ENCODE measurements at places on chromosomes 3 and 15. TPM values are rescaled to one million over a fixed set of nuclear protein-coding genes. Genes with fewer than 3 reads are reported as not detected.

The GPR171 gene
- 8.8 TPM for total RNA-seq

DNA sequence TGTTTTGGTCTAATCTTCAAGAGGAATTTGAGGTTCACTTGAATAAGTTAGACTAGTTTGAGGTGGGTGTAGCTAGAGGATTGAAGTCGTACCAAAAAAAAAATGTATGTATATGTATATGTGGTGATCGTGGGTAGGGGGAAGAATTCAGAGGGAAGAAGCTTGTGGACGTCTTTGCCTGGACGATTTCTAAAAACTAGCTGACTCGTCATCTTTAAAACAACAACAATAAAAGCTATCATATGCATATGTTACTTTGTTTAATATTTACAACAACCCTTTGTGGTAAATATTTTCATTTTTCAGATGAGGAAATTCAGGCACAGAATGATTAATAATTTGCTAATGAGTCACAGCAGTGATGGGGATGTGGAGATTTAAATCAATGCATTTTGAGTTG, 18.1 kb downstream of the RNF111 start:
- H3K4me3 ChIP-seq: no peak overlapping the region
- no peaks in the 10 kb centered on the region for H3K27me3 ChIP-seq
- DNase-seq: no peak
- H3K4me1 ChIP-seq: peaks cover 13% of the 10 kb centered on the region

The C3orf49 gene
- total RNA-seq: not detected

GRCh38 chr3:79172241-79172640, 595.6 kb downstream of the ROBO1 start:
- no peaks in the 10 kb centered on the region for H3K36me3 ChIP-seq
- H3K27ac ChIP-seq: no peak overlapping the region
- H3K4me1 ChIP-seq: no peaks in the 10 kb centered on the region
- no peaks in the 10 kb centered on the region for H3K27me3 ChIP-seq
- no peak overlapping the region for H3K4me3 ChIP-seq
- DNase-seq: no peak

The TMEM212 gene
- total RNA-seq: not detected

DNA sequence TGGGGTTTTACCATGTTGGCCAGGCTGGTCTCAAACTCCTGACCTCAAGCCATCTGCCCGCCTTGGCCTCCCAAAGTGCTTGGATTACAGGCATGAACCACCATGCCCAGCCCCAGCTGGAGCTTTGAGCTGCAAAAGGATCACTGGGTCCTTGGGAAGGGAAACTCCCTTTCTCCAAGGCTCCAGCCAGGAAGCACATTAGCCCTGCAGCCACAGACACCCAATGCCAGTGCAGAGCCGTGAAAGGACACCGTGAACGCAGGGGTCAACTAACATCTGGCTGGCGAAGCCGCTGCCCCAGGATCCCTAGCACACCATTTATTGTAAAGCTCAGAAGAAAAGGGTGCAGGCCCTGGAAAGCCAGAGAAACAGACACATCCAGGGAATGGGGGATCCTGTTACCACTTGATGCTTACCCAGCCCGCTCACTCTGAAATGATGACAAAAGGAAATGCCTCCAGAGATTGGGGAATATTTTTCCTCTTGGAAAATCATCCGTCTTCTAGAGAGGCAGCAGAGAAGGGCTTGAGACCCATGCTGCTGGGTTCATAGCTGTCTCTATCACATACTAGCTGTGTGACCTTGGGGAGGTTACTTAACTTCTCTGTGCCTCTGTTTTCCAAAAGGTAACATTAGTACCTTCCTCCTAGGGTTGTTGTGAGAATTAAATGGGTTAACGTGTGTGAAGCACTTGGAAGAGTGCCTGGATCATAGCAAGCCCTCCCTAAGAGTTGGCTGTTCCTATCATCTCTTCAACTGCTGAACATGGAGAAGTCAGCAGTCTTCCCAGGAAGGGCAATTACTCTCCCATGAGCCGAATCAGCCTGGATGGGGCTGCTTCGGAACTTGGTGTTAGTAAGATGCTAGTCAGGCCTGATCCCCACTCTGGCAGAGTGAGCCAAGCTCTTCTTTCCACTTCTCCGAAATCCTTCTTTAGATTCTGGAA, 40.8 kb downstream of the LMCD1 start:
- peak overlapping the region; percentile 27 for H3K27ac ChIP-seq
- no peaks in the 10 kb centered on the region for H3K36me3 ChIP-seq
- peaks cover 22% of the 10 kb centered on the region for H3K4me1 ChIP-seq
- DNase-seq: no peak

DNA sequence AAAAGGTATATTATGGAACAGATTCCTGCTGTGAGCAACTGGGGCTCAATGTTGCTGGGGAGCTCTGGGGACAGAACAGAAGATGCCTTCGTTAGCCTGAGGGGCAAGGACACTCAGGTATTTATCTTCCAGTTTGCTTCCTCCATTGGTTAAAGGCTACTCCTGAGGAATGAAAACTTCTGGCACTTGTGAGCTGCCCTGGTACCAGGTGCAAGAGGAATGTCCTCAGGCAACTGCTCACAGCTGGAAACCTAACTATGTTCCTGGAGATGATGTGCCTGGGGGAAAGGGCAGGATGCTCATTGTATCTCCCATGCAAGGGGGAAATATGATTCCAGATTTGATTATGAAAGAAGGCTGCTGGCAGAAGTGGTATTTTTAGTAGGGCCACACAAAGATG, 54.0 kb upstream of the BBX start:
- DNase-seq: no peak
- no peak overlapping the region for H3K4me3 ChIP-seq
- H3K36me3 ChIP-seq: no peaks in the 10 kb centered on the region
- H3K27me3 ChIP-seq: no peaks in the 10 kb centered on the region

DNA sequence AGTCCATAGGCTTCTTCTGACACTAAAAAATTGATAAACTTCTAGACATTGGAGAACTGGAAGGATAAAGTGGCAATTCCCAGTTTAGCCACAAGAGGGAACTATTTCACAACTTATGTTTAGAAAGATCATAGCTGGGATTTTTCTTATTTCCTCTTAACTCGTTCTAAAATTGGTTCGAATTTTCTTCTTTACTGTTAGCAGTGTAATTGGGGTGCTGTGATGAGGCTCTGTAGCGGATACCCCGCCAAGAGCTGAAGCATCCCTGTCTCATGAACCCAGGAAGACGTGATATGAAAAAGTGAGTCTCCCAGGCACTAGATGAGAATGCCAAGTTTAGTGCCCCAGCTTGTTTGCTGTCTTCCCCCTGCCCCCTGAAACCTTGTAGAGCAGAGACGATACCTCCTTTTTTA, 85.1 kb downstream of the PDCD6IP start:
- H3K27ac ChIP-seq: no peak overlapping the region
- H3K4me3 ChIP-seq: no peak overlapping the region
- H3K27me3 ChIP-seq: no peaks in the 10 kb centered on the region
- no peak for DNase-seq
- no peaks in the 10 kb centered on the region for H3K36me3 ChIP-seq

- peak overlapping the region; percentile 90 for H3K27ac ChIP-seq
- DNase-seq: peak; percentile 84
- no peaks in the 10 kb centered on the region for H3K27me3 ChIP-seq
- H3K4me1 ChIP-seq: peaks cover 42% of the 10 kb centered on the region
- no peaks in the 10 kb centered on the region for H3K36me3 ChIP-seq
These were observed 112.1 kb upstream of the ICE2 start for GRCh38 chr15:60590935-60591495.

DNA sequence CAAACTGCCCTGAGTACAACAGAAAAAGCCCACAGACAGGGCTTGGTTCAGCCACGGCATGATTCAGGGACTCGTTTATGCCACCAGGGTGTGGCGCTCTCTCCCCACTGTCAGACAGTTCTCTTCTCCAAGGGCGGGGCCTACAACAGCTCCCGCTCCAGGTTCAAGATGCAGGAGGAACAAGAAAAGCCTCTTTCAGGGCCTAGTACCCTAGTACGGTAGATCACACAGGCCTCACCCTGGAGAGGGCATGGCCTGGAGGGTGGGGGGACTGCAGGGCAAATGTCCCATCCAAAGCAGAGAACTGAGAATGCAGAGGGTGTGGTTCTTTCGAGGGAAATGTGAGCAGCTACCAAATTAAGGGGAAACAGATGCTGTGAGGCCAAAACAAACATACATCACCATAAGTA, 12.0 kb downstream of the MESD start:
- no peaks in the 10 kb centered on the region for H3K27me3 ChIP-seq
- no peak overlapping the region for H3K27ac ChIP-seq
- peaks cover 84% of the 10 kb centered on the region for H3K36me3 ChIP-seq
- peaks cover 4% of the 10 kb centered on the region for H3K4me1 ChIP-seq

GRCh38 chr15:69559440-69560190, 107.0 kb downstream of the RPLP1 start:
- no peak overlapping the region for H3K27ac ChIP-seq
- no peak for DNase-seq
- H3K4me3 ChIP-seq: no peak overlapping the region

The SEMA7A gene
- 132 TPM for total RNA-seq

GRCh38 chr3:26350853-26351252, 271.7 kb upstream of the LRRC3B start:
- no peak overlapping the region for H3K4me3 ChIP-seq
- no peaks in the 10 kb centered on the region for H3K27me3 ChIP-seq
- H3K27ac ChIP-seq: no peak overlapping the region

DNA sequence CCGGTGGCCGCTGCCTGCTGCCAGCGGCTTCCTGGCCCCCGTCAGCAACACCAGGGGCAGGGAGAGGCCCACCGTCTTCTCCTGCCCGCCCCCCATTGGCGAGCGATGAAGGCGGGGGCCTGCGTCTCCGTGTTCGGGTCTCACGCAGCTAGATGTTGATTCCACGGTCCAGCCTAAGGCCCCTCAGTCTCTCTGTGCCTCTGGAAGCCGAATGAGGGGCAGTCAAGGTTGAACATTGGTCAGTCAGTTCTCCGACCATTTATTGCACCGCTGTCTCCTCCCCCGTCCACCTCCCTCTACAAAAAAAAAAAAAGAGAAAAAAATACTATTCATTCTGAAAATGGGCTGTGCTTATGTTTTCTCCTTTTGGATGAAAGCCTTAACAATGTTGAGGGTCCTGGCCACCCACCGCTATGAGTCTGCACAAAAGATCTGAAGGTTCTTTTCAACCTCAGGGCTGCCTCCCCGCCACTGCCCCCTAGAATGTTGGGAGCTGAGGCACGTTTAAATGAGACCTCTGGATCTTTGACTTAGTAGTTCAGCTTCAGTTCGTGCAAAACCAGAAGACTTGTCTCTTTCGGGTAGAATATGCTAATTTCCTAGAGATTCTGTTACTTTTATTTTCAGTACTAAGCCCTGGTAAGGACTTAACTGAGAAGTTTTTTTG, 736 bp downstream of the IREB2 start:
- H3K4me1 ChIP-seq: peaks cover 54% of the 10 kb centered on the region
- peak overlapping the region; percentile 79 for H3K4me3 ChIP-seq
- no peaks in the 10 kb centered on the region for H3K27me3 ChIP-seq
- H3K27ac ChIP-seq: peak overlapping the region; percentile 96
- peaks cover 9% of the 10 kb centered on the region for H3K36me3 ChIP-seq

DNA sequence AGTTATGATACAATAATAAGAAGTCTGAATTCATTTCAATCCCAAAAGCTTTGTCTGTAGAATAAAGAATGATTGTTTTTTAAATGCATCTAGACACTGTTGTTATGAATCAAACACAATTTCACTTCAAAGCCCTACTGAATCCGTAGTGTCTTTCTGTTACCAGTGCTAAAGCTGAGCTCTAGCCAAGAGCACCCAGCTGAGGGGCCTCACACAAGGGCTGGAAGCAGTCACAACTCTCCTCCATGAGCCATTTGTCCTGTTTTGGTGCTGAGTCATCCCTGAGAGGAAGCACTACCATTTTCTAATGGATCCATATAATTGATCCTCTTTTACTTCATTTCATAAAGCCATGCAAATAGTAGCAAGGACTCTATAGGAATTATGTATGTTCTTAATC, 158.2 kb upstream of the ANKRD28 start:
- H3K27ac ChIP-seq: no peak overlapping the region
- no peak for DNase-seq
- H3K27me3 ChIP-seq: no peaks in the 10 kb centered on the region
- no peak overlapping the region for H3K4me3 ChIP-seq
- no peaks in the 10 kb centered on the region for H3K36me3 ChIP-seq

The GATA2 gene
- 14.4 TPM for total RNA-seq

The DNAH12 gene
- 0.15 TPM for total RNA-seq

DNA sequence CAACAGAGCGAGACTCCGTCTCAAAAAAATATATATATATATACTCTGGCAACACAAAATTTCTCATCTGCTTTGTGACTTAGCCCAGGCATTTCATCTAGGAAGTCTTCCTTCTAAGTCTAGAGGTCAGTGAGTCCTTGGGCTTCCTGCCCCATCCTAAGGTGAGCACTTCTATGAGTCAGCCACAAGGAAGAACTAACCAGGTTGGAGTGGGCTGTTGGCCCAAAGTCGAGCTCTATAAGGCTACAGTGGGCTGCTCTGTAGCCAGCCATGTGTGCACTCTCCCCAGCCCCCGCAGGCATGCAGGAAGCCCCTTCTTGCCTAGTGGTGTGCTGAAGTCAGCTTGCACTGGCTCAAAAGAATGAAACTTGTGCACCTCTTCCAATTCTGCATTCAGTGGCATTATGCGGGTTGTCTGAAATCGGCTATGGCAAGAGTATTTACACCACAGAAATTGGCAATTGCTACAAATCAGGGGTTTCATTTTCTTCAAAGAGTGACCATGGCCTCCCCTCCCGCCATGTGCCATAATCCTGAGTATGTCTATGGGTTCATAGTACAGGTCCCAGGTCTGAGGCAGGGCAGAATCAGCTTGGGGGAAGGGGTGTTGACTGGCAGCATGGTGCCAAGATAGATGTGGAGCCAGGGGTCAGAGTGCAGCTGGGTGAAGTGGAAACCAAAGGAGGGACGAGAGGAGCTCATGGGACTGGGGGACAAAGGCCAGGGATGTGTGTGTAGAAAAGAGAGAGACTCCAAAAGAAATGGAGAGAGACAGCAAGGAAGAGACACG, 22.0 kb upstream of the LOXL1 start:
- no peaks in the 10 kb centered on the region for H3K27me3 ChIP-seq
- no peak overlapping the region for H3K27ac ChIP-seq
- H3K4me3 ChIP-seq: no peak overlapping the region
- no peak for DNase-seq

DNA sequence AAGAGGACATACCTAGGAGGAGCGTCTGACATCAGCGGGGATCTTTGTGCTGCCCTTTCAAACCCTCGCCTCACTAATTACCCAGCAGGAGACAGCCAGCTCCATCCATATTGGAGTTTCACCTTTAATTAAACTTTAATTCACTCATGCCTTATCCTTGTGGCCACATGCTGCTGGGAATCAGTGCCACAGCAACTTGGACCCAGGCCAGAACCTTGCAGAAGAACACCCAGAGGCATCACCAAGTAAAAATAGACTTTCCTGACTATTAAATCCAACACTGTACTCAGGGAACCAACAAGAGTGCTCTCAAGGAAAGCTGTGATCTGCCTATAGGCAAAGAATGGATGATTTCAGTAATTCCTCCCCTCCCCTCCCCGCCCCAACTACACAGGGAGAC, 23.9 kb downstream of the EIF1B start:
- H3K4me1 ChIP-seq: no peaks in the 10 kb centered on the region
- no peak overlapping the region for H3K27ac ChIP-seq
- H3K36me3 ChIP-seq: no peaks in the 10 kb centered on the region
- DNase-seq: no peak
- H3K4me3 ChIP-seq: no peak overlapping the region

The CLRN1 gene
- not detected for total RNA-seq

- no peaks in the 10 kb centered on the region for H3K4me1 ChIP-seq
- no peak for DNase-seq
- no peak overlapping the region for H3K27ac ChIP-seq
- H3K27me3 ChIP-seq: no peaks in the 10 kb centered on the region
- no peaks in the 10 kb centered on the region for H3K36me3 ChIP-seq
- no peak overlapping the region for H3K4me3 ChIP-seq
These were observed 17.5 kb downstream of the CCR4 start for GRCh38 chr3:32968920-32969389.

GRCh38 chr15:88383354-88383753, 83.8 kb downstream of the MRPL46 start:
- H3K4me3 ChIP-seq: no peak overlapping the region
- no peak for DNase-seq
- no peaks in the 10 kb centered on the region for H3K36me3 ChIP-seq
- H3K27me3 ChIP-seq: no peaks in the 10 kb centered on the region
- no peaks in the 10 kb centered on the region for H3K4me1 ChIP-seq

The IDH2 gene
- 52.5 TPM for total RNA-seq

All from spleen (tissue), 13 donors.